ENCODE measurements at places on chromosomes 11 and 22.
A peak's percentile ranks its signal among the peaks of the same experiment; 100 is the strongest.

DNA sequence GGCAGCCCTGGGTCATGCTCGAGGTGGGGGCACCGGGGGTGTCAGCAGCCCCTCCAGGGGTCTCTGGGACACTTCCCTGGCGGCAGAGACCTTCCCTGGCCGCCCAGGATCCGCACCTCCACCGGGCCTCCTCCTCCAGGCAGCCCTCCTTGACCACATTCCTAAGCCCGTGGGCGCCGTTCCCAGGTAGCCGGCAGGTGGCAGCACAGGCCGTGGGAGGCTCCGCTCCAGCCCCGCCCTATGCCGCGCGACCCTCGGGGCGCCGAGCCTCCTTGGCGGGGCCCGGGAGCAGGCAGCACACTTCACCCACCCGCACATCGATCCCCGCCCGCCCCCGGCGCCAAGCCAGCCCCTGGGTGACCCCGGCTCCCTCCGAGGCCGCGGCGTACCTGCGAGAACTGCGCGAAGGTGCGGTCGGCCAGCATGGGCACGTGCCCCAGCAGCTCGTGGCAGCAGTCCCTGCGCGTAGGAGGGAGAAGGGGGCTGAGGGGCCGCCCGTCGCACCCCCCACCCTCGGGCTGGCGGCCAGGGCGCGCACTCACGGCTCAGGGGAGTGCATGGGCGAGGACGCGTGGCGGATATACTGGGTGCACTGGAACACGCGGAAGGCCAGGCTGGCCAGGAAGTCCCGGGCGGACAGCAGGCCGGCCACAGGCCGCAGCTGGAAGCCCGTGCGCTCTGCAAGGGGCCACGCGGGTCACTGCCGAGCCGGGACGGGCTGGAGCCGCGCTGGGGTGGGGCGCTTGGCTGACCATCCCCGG lies 5.3 kb upstream of the INS start:
- peak; percentile 14 for ATAC-seq

GRCh38 chr11:92361551-92361950 lies 136.9 kb downstream of the FAT3 start:
- no peak for ATAC-seq

DNA sequence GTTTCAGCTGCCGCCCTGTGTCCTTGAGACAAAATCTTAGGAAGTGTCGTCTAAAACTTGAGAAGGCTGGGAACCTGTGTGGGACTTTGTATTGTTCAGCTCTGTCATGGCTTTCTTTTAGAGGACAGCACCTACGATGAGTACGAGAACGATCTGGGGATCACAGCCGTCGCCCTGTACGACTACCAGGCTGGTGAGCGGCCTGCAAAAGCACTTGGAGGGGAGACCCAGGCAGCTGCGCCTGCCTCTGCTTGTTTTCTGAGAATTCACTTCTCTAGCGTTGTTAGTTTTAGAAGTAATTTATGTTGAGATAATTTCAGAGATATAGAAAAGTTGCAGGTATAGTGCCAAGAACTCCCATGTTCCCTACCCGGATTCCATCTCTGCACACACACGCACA lies 35.2 kb downstream of the CTTN start:
- ATAC-seq = no peak

DNA sequence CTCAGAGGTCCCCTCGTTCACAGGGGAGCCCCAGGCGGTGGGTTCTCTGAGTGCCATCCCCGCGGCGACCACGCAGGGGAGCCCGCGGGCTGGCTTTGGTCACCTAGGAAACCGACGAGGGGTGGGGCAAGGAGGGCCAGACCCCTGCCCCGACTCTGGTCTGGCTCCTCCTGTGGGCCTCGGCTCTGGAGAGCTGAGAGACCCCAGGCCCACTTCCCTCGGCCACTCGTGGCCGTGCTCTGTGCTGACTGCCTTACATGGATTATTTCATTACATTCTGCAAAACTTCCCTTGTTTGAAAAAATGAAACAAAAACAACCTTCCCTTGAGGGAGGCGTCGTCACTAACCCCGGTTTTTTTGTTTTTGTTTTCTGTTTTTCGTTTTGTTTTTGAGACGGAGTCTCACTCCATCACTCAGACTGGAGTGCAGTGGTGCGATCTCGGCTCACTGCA lies 15.1 kb upstream of the CYTH4 start:
- peak; percentile 67 for ATAC-seq

DNA sequence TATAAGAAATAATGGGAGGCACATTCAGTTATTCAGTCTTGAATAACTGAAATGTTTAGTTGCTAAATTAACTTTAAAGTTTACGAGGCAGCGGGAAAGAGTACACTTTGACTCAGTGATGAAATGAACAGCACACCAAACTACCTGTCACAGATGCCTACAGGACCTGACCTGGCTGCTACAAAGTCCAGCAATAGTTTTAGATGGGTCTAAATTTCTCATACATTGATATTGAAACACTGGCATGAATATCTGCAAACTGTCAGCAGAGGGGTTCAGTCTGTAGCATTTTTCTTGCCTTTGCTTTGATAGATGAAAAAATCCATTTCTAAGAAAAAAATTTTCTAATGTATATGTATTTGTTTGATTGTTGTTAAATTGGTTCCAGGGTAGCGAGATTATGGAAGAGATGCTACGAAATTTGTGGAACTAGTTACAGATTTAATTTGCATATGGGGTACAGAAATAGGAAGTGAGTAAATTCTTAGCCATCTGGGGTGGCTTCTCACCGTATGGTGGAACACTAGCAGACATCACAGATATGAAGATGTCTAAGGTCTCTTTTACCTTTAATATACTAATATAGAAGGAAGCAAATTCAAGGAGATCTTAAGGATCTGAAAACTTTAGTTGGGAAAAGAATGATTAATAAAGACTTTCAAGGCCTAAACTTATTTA lies 20.8 kb upstream of the GAB2 start:
- ATAC-seq = no peak

- ATAC-seq = peak; percentile 38
Measured at GRCh38 chr11:706957-707816, 1.2 kb downstream of the EPS8L2 start.

DNA sequence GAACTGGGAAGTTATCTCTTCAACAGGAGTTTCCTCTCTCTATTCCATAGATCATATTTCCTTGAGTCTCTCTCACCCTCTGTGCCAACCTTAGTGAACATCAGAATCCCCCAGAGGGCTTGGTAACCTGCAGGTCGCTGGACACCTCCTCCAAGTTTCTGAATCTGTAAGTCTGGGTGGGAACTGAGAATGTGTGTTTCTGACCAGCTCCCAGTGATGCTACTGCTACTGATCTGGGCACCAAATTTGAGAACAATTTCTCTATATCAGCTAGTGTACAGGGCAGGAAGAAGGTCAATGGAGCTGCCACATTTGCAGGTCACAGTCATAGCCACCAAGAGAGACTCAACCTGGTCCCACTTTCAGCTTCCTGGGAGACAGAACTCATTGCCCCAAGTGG lies 62.9 kb downstream of the RCN1 start:
- no peak for ATAC-seq

DNA sequence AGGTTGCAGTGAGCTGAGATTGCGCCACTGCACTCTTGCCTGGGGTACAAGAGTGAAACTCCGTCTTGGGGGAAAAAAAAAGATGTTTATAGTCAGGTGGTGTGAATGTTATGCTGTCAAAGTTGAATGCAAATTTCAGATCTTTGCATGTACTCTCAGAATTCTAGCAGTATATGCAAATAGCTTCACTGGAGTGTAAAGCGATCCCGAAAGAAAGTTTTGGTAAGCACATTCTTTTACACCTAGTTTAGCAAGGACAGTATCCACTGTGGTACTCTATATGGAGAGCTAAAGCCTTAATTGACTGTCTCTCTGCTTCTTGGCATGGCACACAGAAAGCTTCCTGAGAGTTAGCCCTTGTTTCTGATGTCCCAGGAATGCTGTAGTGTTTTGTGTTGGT lies 4.0 kb downstream of the JAM3 start:
- no peak for ATAC-seq

DNA sequence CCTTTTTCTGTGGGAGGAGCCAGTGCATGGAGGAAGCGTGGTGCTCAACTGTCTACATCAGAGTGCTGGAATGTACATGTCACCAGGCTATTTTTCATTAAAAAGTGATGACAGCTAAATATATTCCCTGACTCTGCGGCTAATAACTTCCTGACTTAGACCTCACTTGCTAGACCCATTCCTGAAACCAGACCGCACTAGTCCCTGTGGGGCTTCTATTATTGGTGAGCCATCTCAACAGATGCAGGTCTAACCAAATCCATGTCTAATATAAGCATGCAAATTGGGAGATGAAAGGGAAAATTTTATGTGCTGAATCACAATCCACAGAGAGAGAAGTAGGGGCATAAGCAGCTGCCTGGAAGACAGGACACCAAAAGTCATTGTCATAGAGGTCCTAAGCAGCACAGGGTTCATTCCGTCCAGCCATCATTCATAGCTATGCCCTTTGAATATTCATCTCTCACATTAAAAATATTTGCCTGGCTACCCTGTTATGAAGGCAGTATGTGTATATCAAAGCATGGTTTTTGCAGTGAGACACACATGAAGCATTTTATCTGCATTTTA lies 110.9 kb upstream of the BLID start:
- ATAC-seq = no peak

- ATAC-seq = peak; percentile 67
Measured at GRCh38 chr11:47105974-47106373, 70.7 kb downstream of the ARFGAP2 start.

GRCh38 chr11:77813256-77813655 lies 7.3 kb downstream of the RSF1 start:
- no peak for ATAC-seq

DNA sequence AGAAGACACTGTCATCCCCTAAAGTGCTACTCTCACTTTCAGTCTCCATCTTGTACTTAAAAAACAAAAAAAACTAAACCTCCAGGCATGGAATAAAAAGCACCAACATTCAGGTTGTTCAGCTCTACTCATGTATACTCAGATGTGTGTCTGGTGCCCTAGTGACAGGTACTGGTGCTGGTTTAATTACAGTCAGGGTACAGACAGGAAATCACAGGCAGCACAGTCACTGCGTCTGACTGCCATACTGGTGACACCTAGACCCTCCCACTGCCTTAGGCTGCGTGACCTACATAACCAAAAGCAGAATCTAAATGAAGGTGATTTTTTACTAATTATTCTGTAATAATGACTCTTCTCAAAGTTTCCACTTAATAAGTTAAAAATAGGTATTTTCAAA lies at the start of gene ARHGAP32:
ARHGAP32 (minus strand) TSS at position 176 of the 400 bp plus-strand sequence; CDS start at position 49, 127 bp downstream.
- peak; percentile 96 for ATAC-seq

GRCh38 chr11:110447343-110447742 lies 17.6 kb downstream of the FDX1 start:
- ATAC-seq = no peak

- no peak for ATAC-seq
Measured at GRCh38 chr11:76139314-76139713, 67.0 kb downstream of the WNT11 start.

- no peak for ATAC-seq
Measured at GRCh38 chr11:46391578-46392420, at the start of gene CHRM4. Gene CHRM4 (minus strand): TSS chr11:46391776. CDS start chr11:46386557, 5,219 bp downstream.

- ATAC-seq = peak; percentile 85
Measured at GRCh38 chr11:46675288-46675851, 25.0 kb downstream of the ARHGAP1 start.

- ATAC-seq = peak; percentile 82
Measured at GRCh38 chr11:79100093-79100910, 340.5 kb downstream of the TENM4 start.

- no peak for ATAC-seq
Measured at GRCh38 chr11:1825785-1826451, 8.9 kb upstream of the SYT8 start.

DNA sequence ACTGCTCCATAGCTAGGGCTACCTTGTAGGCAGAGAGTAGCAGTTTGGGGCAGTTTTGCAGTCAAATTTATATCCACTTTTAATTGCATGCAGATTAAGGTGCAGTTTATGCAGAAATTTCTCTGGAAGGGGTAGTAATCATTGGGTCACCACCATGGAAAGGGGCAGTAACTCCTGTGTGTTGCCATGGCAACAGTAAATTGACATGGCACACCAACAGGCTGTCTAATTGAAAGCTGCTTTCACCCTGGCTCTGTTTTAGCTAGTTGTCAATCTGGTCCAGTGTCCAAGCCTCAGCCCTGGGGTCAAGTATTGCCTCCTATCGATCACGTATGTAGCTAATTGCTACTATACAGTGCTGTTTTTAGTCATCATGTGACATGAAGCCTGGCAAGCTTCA lies 786.1 kb upstream of the CNTN5 start:
- ATAC-seq = no peak

DNA sequence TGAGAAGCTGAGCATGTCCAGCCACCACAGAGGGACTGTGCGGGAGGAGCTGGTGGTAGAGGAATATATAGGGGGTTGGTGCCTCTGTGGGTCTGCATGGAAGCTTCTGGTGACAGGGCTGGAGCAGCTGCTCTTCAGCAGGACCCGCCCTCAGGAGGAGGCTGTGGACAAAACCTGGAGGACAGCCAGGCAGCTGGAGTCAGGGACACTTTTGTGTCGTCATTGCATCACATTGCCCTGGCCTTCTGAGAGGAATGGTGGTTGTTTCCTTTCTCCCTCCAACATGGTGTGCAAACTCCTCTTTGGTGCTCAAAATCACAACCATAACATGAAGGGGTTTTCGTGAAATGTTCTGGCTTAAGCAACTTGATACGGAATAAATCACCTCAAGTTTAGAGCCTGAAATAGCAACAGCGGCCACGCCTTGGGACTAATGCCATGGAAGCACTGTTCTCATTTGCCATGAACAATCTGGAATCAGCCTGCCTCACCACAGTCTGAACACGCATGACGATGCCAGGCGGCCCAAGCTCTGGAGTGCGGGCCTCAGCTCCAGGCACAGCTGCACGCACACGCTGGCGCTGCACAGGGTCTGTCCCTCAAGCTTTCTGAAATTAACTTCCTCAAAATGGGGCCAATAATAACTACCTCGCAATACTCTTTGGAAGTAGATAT lies 17.1 kb upstream of the CSRP3 start:
- peak; percentile 81 for ATAC-seq

DNA sequence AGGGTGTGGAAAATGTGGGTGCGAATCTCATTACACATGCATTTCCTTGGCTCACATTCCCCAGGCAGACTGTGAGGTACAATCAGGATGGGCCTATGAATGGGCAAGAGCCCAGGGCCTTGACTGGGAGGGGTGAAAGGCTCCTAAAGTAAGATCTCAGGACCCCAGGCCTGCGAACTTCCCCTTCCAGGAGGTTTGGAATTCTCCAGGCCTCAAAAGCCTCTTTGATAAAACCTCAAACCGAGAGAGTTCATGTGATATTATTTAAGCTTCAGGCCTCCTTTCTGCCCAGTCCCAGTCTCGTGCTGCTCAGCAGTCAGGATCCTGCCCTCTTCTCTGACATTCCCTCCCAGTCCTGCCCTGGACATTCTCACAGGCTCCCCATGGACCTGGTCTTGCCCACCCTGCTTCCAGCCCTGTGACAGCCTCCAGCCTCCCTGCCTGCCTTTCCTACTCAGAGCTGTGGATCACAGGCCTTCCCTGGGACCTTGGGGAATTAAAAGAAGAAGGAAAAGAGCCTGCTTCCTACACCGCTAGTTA lies 37.3 kb upstream of the TEAD1 start:
- no peak for ATAC-seq

GRCh38 chr11:35214226-35214770 lies 75.3 kb downstream of the CD44 start:
- ATAC-seq = no peak

DNA sequence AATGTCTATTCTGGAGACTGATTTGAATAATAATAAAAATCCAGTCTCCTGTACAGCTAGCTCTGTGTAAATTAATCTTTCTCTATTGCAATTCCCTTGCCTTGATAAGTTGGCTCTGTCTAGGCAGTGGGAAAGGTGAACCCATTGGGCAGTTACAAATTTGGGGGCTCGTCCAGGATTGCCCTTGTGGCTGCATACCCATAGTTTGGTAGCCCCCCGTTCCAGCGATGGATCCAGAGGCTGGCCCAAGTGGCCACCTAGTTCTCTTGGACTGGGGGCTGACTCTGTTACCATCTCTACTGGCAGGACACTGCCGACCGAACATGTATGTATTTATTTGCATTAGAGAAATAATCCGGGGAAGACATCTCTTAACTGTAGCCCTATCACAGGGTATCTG lies 326.2 kb upstream of the PDGFD start:
- ATAC-seq = no peak
